ENCODE measurements at places on chromosomes 13 and 19. TPM values are rescaled to one million over a fixed set of nuclear protein-coding genes. Genes with fewer than 3 reads are reported as not detected.

SOX1 gene
- total RNA-seq: not detected

KLK8 gene
- total RNA-seq: not detected

MIA gene
- 0.62 TPM for total RNA-seq

CABP5 gene
- total RNA-seq: not detected

ITM2B gene
- total RNA-seq: 87.3 TPM

CEACAM21 gene
- total RNA-seq: not detected

TSC22D1 gene
- total RNA-seq: 55.3 TPM

LRP3 gene
- total RNA-seq: 35.2 TPM

SMIM44 gene
- total RNA-seq: not detected

MEDAG gene
- 1.1 TPM for total RNA-seq

Measured in uterine smooth muscle cell (primary cell).